ENCODE measurements at places on chromosomes 7 and 10.

- no peak for DNase-seq
Measured at GRCh38 chr7:5458921-5459480, 35.4 kb upstream of the TNRC18 start.

GRCh38 chr10:88159127-88159829, 295.9 kb downstream of the PTEN start:
- no peak for DNase-seq

- no peak for DNase-seq
Measured at GRCh38 chr10:6609625-6610024, 29.5 kb upstream of the PRKCQ start.

DNA sequence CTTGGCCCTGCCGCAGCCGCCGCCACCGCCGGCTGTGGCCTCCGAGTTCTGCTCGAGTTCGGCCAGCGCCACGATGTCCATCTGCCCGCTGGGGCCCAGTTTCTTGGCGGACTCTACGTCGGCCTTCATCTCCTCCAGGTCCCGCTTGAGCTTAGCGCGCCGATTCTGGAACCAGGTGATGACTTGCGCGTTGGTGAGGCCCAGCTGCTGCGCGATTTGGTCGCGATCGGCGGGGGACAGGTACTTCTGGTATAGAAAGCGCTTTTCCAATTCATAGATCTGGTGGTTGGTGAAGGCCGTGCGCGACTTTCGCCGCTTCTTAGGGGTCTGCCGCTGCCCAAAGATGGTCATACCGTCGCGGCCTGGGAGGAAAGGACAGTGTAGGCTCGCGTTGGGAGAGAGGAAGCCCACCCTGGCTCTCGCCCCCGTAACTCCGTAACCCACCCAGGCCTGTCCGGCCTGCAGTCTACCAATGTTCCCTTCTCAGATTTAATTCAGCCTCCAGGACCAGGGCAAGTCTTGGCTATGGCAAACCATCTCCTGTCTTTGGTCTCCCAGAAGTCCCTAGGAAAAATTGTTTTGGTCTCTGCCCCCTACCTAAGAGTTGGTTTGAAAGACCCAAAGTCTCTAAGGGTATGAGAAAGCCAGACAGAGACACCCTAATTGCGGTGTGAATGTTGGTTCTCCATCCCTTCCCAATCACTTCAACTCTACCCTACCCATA, 1.7 kb downstream of the LBX1 start:
- no peak for DNase-seq

DNA sequence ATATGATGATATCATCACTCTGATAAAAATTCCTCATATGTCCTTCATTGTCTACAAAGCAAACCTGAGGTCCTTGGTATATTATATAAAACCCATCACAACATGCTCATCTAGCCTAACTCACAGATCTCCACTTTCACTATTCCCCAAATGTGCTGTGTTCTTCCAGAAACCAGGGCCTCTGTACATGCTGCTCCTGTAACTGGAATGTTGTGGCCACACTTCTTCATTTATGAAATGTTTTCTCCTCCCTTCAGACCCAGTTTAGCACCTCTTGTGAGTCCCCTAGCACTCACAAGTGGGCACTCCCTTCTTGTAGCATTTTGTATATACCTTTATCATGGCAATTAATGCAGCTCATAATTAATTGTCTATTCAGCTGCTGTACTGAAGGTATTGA, 61.9 kb downstream of the AASS start:
- no peak for DNase-seq

- no peak for DNase-seq
Measured at GRCh38 chr7:114937446-114937845, 15.6 kb downstream of the MDFIC start.

- DNase-seq = no peak
Measured at GRCh38 chr10:519055-519715, 170.3 kb downstream of the DIP2C start.

DNA sequence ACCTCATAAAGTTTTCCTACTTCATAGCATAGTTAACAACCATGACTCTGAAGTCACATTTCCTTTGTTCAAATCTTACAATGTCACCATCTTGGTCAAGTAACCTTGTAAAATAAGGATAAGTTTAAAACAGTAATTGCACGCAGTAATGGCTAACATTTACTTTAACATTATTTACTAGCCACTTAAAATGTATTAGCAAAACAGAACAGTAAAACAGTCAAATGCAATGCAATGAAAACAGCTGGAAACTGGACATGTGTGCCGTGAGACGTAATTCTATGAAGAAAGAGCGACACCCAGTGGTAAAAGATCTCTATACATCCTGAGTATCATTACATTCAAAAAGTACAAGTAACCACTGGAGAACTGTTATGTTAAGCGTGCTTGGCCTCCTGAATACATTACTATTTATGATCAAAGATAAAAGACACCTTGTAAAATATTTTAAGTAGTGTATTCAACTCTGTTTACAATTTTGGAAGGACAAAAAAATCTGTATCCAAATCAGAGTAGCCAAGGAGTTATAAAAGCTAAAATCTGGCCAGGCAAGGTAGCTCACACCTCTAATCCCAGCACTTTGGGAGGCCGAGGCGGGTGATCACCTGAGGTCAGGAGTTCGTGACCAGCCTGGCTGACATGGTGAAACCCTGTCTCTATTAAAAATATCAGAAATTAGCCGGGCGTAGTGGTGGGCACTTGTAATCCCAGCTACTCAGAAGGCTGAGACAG, 27.2 kb downstream of the ATE1 start:
- DNase-seq = no peak

DNA sequence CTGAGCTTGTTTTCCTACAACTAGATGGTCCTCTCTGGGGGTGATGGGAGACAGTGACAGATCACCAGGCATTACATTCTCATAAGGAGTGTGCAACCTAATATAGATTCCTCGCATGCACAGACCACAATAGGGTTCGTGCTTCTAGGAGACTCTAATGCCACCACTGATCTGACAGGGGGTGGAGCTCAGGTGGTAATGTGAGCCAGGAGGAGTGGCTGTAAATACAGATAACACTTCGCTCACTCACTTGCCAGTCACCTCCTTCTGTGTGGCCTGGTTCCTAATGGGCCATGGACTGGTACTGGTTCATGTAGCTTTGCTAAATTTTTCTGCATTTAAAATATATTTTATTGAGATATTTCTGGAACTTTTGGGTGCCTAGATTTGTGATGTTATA, 202.3 kb upstream of the ZNF32 start:
- DNase-seq = no peak

- no peak for DNase-seq
Measured at GRCh38 chr10:132560241-132560731, 22.7 kb downstream of the INPP5A start.

DNA sequence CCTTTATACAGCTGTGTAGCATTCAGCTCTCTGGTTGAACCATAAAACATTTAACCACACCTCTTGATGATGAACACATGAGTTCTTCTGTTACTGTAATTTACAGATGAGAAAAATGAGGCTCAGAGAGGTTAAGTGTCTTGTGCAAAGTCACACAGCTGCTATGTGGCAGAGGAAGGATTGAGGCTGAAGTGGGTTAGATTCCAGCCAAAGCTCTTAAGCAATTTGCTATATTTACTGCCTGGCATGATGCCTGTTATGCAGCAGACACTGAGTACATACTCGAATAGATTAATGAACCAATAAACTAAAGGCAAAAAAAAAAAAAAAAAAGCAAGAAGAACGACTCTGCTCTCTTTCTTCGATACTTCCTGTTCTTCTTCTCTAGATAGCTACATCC, 35.7 kb downstream of the GFRA1 start:
- DNase-seq = no peak

GRCh38 chr7:66523409-66523808, 105.3 kb upstream of the KCTD7 start:
- no peak for DNase-seq

DNA sequence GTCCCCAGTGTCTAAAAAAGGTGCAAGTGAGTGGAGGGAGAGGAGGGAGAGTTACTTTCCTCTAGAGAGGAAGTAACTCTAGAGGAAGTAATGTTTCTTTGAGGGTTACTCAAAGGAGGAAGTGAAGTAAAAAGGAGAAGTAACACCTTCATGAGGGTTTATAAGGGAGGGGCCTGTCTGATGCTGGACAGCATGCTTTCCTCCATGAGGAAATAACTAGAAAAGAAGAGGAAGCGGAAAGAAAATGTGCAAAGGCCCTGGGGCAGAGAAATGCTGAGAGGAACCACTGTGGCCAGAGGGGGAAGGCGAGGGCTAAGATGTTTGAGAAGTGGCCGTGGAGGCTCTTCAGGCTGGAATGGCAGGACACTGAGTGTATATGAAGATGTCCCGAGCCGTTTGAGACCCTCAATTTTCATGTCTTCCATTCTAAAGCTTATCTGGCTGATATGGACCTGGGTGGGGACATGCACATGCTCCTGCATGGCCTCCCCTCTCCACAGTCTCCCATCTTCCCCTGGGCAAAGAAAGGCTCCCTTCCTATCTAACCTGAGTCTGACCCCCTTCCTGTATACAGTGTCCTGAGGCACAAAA, 3.4 kb upstream of the SLC18A2 start:
- DNase-seq = no peak

DNA sequence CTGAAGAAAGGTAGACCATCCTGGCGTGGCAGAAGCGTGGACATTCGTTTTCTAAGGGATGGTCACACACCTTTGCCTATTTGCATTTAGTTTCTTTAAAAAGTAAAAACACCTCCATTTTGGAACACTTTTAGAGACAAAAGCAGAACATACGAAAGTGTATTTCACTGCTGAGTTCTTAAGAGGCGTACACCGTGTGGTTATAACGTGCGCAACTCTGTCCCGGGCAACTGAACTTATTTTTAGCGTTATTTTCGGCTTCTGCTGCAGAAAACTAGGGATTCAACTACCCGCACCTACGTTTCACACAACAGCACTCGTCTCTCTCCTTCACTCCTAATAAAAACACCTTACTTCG, 557 bp upstream of the LSM8 start:
- no peak for DNase-seq

All from Peyer's patch (tissue), 4 donors.